Activated naive CD8-positive, alpha-beta T cell treated with anti-CD3 and anti-CD28 coated beads for 36 hours (primary cell): ENCODE measurements at places on chromosomes 1 and 21. TPM values are rescaled to one million over a fixed set of nuclear protein-coding genes. Genes with fewer than 3 reads are reported as not detected.

- H3K36me3 ChIP-seq, result no peaks in the 10 kb centered on the region
- DNase-seq, result no peak
- no peak overlapping the region for H3K4me3 ChIP-seq
- no peaks in the 10 kb centered on the region for H3K27me3 ChIP-seq
- H3K4me1 ChIP-seq, result no peaks in the 10 kb centered on the region
These were observed 279.4 kb downstream of the RGS7 start for GRCh38 chr1:241077386-241078147.

Gene BNIPL
- total RNA-seq, result 0.54 TPM

DNA sequence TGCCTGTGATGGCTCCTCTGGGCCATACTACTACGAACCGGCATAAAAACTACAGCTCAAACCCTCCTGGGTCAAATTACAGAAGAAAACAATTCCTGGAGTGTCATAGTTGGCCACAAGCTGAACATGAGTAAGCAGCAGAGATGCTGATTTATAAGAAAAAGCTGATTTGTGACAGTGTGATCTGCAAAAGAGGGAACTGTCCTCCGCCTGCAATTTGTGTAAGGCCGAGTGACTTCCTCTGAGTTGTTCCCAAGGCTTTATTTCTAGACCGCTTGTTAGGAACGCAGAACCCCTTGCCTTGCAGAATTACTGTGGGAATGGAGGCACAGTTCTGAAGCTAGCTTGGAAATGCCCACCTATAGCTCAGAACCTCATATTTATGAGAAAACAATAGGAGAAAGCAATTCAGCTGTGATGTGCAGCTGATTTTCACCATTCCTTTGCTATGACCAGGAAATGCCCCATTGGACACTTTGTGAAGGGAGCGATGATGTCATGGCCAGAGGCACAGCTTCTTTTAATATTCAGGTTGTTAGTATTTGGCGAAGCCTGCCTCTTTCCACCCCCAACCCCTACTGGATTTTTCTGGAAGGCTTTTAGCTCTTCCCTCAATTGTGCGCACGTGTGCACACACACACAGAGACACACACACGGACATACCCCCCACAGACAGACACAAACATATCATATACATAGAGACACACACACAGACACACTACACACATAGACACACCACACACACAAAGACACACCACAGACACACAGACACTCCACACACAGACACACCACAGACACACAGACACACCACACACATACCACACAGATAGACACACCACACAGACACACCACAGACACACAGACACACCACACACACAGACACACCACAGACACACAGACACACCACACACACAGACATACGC lies 47.6 kb downstream of the IER5 start:
- no peaks in the 10 kb centered on the region for H3K36me3 ChIP-seq
- peak overlapping the region; percentile 1 for H3K27ac ChIP-seq
- H3K4me1 ChIP-seq, result peaks cover 51% of the 10 kb centered on the region
- no peak for DNase-seq
- H3K27me3 ChIP-seq, result peaks cover 4% of the 10 kb centered on the region

GRCh38 chr1:64983110-64983509 lies 16.8 kb upstream of the JAK1 start:
- peaks cover 5% of the 10 kb centered on the region for H3K36me3 ChIP-seq
- H3K27me3 ChIP-seq, result no peaks in the 10 kb centered on the region
- H3K27ac ChIP-seq, result no peak overlapping the region

- H3K27ac ChIP-seq, result no peak within 1 kb of the TSS
- peaks cover 5% of the 10 kb centered on the region for H3K4me1 ChIP-seq
- peak within 1 kb of the TSS; percentile 23 for H3K4me3 ChIP-seq
- no peaks in the 10 kb centered on the region for H3K36me3 ChIP-seq
These were observed at the start of gene SHISA4 for GRCh38 chr1:201888282-201889089. Gene SHISA4, plus strand, starts transcription at chr1:201888898. Its CDS starts 97 bp downstream, at chr1:201888995.

Gene C1orf21
- total RNA-seq, result 4.1 TPM

DNA sequence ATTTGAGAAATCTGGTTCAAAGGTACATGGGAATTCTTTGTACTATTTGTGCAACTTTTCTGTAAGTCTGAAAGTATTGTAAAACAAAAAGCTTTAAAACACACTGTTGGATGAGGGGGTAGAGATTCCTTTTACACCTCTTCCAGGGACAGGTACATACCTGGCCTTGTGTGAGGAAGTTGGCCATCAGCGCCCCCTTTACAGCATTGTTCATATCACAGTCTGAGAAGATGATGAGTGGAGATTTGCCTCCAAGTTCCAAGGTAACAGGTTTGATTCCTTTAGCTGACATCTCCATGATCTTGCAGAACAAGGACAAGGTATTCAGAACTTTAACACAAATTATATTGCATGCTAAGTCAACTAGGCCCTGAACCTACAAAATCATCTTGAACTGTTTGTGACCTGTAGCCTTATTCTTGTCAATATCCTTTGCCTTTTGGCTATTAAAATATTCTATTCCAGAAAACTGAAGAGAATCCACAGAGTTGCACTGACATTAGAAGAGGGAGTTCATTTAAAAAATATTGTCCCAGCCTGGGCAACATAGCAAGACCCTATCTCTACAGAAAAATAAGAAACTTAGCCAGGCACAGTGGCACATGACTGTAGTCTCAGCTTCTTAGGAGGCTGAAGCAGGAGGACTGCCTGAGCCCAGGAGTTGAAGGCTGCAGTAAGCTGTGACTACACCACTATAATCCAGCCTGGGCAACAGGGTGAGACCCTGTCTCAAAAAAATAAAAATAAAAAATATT lies 18.9 kb downstream of the ALDH9A1 start:
- H3K27me3 ChIP-seq, result no peaks in the 10 kb centered on the region
- no peak overlapping the region for H3K27ac ChIP-seq

Gene AK5
- total RNA-seq, result 6.6 TPM

DNA sequence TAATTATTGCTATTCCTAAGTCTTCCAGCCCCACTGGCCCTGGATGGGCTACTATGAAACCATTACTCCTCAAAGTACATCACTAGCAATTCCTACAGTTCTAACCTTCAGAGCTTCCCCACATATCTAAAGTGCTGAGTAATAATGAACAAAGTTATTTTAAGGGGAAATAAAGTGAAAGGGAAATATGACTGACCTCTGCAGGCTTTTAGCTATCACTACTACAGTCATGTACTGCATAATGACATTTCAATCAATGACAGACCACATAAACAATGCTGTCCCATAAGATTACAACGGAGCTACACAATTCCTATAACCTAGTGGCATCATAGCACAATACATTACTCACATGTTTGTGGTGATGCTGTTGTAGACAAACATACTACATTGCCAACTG lies 32.5 kb upstream of the ASPM start:
- H3K4me1 ChIP-seq, result peaks cover 2% of the 10 kb centered on the region
- DNase-seq, result no peak
- peaks cover 13% of the 10 kb centered on the region for H3K36me3 ChIP-seq
- H3K27ac ChIP-seq, result no peak overlapping the region
- H3K4me3 ChIP-seq, result no peak overlapping the region
- H3K27me3 ChIP-seq, result no peaks in the 10 kb centered on the region

GRCh38 chr1:203671047-203671446 lies 44.4 kb downstream of the ATP2B4 start:
- H3K4me1 ChIP-seq, result peaks cover 40% of the 10 kb centered on the region
- H3K27me3 ChIP-seq, result no peaks in the 10 kb centered on the region
- H3K4me3 ChIP-seq, result no peak overlapping the region
- no peak overlapping the region for H3K27ac ChIP-seq
- no peaks in the 10 kb centered on the region for H3K36me3 ChIP-seq

DNA sequence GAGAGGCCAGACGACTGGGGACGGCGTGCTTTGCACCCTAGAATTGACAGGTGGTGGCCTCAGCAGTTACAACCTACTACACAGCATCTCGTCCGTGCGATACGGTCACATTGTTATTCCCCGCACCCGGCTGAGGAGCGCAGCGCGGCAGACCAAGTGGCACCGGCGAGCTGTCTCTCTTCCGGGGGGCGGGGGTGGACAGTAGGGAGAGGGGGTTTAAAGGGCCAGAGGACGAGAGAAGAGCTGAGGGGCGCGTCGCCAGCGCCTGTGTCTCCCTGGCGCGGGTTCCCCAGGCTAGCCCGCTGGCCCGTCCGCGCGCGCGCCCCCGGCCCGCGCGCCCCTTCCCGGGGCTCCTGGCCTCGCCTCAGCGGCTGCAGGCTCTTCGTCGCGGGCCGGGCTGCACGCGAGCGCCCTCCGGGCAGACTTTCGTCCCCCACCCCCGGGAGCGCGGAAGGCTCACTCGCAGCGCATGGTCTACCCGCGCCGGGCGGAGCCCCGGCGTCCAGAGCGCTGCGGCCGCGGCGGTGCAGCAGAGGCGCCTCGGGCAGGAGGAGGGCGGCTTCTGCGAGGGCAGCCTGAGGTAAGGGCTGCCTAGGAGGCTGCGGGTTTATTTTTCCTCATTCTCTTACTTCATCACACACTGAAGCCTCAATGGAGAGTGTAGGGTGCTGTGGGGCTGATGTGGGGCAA lies at the start of gene PDE4B:
Gene PDE4B, plus strand, starts transcription at position 227 of the 690 bp plus-strand sequence.
- no peaks in the 10 kb centered on the region for H3K36me3 ChIP-seq
- no peaks in the 10 kb centered on the region for H3K4me1 ChIP-seq
- peaks cover 74% of the 10 kb centered on the region for H3K27me3 ChIP-seq
- H3K4me3 ChIP-seq, result no peak within 1 kb of the TSS
- H3K27ac ChIP-seq, result no peak within 1 kb of the TSS
- no peak for DNase-seq

- DNase-seq, result no peak
- H3K4me1 ChIP-seq, result no peaks in the 10 kb centered on the region
- no peak overlapping the region for H3K4me3 ChIP-seq
- peaks cover 15% of the 10 kb centered on the region for H3K36me3 ChIP-seq
These were observed 107.2 kb downstream of the SIM2 start for GRCh38 chr21:36806103-36806502.

- DNase-seq, result no peak
- no peak overlapping the region for H3K4me3 ChIP-seq
These were observed 30.8 kb upstream of the PLCH2 start for GRCh38 chr1:2445162-2445822.

DNA sequence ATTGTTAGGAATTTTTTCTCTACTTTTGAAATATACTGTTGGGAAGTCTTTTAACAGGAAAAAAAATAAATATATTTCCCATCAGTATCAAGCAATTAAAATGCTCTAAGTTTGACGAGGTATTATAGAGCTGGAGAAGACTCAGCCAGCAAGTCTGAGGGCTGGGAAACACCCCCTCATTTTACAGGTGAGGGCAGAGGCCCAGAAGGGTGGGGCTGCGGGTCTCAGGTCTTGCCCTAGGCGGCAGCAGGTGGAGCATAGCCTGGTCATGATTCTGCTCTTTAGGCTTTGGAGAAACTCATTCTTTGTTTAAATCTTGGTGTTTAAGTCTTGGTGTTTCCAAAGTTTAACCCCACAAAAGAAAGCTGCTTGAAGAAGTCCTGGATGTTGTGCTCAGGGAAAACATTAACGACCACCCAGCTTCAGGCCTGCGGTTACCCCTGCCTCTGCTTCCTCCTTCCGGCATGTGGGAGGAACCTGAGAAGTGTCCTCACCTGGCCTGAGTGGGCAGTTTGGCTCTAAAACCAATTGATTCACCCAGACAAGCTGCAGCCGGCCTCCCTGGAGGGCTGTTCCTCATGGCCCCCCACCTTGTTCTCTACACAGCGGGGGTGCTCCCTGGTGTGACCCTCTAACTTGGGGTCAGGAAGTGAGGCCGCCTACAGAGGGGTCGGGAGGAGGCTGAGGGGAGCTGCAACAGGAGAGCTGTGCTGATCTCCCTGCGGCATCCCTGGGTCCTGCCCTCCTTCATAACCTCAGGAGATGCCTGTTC lies 41.7 kb downstream of the OLFML2B start:
- no peaks in the 10 kb centered on the region for H3K36me3 ChIP-seq
- H3K27me3 ChIP-seq, result no peaks in the 10 kb centered on the region
- no peak for DNase-seq
- H3K4me1 ChIP-seq, result no peaks in the 10 kb centered on the region
- no peak overlapping the region for H3K4me3 ChIP-seq

- H3K27ac ChIP-seq, result no peak overlapping the region
- no peaks in the 10 kb centered on the region for H3K4me1 ChIP-seq
- no peak overlapping the region for H3K4me3 ChIP-seq
These were observed 8.2 kb downstream of the SPATA46 start for GRCh38 chr1:162368451-162368850.

DNA sequence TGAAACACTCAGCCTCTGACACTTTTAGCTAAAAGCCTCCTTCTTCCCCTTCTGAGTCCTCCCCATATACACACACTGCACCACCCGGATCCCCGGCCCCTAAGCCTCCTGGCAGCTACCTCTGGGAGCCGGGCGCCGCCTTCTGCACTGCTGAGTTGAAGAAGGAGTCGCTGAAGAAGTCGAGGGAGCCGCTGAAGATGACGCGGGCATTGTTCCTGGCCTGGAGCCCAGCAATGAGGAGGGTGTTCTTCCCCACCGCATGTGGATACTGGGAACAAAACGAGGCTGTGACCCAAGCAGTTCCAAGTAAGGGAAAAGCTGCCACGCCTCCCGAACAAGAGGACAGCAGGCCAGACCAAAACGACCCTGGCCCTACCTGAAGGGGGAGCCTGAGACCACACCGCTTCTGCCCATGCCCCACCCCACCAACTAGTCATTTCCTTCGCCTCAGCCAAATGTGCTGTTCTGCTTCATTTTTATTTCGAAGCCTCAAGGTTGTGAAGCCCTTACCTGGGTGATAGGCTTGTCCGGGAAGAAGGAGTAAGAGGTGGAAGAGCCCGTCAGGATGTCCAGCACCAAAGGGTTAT lies 7.0 kb downstream of the DDOST start:
- H3K4me1 ChIP-seq, result peaks cover 21% of the 10 kb centered on the region
- no peak for DNase-seq
- no peak overlapping the region for H3K4me3 ChIP-seq
- H3K27ac ChIP-seq, result no peak overlapping the region
- H3K27me3 ChIP-seq, result no peaks in the 10 kb centered on the region

Gene U2AF1
- total RNA-seq, result 20.6 TPM

- no peaks in the 10 kb centered on the region for H3K36me3 ChIP-seq
- H3K27ac ChIP-seq, result no peak overlapping the region
- H3K27me3 ChIP-seq, result peaks cover 17% of the 10 kb centered on the region
- H3K4me3 ChIP-seq, result no peak overlapping the region
- H3K4me1 ChIP-seq, result no peaks in the 10 kb centered on the region
- DNase-seq, result no peak
These were observed 30.0 kb upstream of the RRP15 start for GRCh38 chr1:218255090-218255489.

Gene MARK1
- total RNA-seq, result not detected

Gene OVAAL
- total RNA-seq, result not detected

- H3K4me1 ChIP-seq, result peaks cover 20% of the 10 kb centered on the region
- no peak for DNase-seq
- H3K27ac ChIP-seq, result no peak overlapping the region
- peaks cover 3% of the 10 kb centered on the region for H3K36me3 ChIP-seq
- H3K27me3 ChIP-seq, result no peaks in the 10 kb centered on the region
These were observed 34.7 kb downstream of the LRP8 start for GRCh38 chr1:53293123-53293522.

DNA sequence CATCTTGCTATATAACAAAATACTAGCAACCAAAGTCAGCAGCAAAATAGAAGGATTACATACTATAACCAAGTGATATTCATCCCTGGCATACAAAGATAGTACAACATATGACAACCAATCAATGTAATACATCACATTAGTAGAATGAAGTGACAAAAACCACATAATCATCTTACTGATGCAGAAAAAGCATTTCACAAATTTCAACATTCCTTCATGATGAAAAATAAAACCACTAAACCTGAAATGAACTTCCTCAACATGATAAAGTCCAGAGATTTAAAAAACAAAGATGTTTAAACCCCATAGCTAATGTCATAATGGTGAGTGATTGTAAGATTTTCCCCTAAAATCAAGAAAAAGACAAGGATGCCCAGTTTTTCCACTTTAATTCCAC lies 18.6 kb downstream of the RO60 start:
- H3K4me3 ChIP-seq, result no peak overlapping the region
- H3K4me1 ChIP-seq, result peaks cover 4% of the 10 kb centered on the region
- peaks cover 32% of the 10 kb centered on the region for H3K36me3 ChIP-seq
- H3K27ac ChIP-seq, result no peak overlapping the region

Gene B3GALT5
- not detected for total RNA-seq

Gene CDA
- total RNA-seq, result not detected
